ENCODE measurements at places on chromosomes 1 and 21. TPM values are rescaled to one million over a fixed set of nuclear protein-coding genes. Genes with fewer than 3 reads are reported as not detected.

The CNN3 gene
- total RNA-seq: 1.6 TPM

The S100A2 gene
- 1.2 TPM for total RNA-seq

The SH2D1B gene
- total RNA-seq: not detected

The CTBS gene
- 28.1 TPM for total RNA-seq

The PCAT6 gene
- total RNA-seq: 2.7 TPM

The PPIH gene
- total RNA-seq: 71.4 TPM

DNA sequence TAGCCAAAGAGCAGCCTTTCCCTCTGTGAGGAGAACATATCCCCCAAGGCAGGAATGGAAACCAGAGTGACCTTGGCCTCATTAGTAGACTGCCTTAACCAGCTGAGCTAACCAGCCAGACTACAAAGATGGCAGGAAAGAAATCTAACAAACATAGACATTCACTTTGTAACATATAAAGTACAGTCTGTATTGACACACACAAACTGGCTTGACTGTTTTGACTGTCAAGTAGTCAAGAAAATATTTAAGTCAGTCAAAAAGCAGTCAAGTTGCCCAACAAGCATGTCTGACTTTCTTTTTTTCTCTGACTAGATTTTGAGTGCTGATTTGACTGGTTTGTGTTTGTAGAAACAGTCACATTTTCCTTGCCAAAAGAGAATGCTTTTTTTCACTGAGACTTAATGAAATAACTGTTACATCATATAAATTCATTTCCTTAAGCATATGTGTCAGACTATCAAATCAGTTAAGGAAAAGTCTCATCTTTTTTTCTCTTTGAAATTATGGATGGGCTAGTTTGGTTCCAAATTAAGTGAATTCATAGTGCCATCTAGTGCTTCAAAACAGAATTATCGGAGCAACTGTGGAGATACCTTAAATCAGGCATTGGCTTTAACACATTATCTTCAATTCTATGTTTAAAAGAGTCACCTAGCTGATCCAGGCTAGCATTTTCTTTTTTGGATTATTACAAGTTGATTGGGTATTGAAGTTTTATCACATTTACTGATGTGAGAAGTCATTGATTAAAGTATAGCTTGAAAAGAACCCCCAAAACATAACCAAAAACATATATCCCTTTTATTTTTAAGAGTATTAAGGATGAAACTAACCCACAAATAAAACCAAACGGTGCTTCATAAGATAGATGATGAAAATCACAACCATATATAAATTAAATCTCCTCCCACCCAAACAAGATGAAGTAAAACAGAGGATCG is 75.0 kb downstream of the ATP6V1G3 start:
- no peak overlapping the region for H3K27ac ChIP-seq
- H3K27me3 ChIP-seq: no peaks in the 10 kb centered on the region
- no peak for DNase-seq
- no peak overlapping the region for H3K4me3 ChIP-seq
- H3K4me1 ChIP-seq: peaks cover 19% of the 10 kb centered on the region

DNA sequence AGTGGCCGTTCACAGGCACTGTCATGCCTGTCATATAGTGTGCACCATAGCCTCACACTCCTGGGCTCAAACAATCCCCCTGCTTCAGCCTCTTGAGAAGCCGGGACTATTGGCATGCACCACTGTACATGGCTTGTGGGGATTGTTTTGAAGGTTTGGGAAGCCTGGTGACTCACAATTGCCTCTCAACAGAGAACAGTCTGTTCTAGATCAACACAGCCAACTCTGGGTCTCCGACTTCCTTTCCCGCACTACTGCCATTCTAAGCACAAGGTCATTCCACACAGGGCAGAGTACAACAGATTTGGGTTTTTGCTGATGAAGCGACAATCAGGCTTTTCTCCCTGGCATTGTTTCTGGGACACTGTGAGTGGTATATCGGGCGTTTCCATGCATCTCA is 15.5 kb upstream of the AHCTF1 start:
- no peak overlapping the region for H3K4me3 ChIP-seq
- no peaks in the 10 kb centered on the region for H3K27me3 ChIP-seq
- H3K4me1 ChIP-seq: no peaks in the 10 kb centered on the region
- no peak overlapping the region for H3K27ac ChIP-seq
- no peak for DNase-seq

DNA sequence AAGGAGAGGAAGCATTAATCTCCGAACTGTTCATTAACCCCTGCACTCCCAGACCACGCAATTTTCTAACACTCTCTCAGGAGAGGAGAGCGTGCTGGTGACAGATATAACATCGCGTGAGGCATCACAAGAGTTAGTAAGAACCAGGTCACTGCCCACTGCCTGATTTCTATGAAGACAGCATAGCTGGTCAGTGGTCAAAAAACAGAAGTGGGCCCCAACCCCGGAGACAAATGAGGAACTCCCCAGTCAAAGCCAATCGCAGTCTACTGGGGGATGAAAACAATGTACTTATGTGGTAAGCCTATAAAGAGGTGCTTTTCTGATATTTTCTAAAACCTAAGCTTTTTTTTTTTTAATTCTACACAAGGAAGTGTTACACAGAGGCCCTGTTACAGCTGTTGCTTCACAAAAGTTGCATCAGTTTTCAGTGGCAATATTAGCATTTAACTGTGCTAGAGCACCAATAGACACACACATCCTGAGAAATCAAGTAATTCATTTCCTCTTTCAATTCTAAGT is 231.8 kb upstream of the IRF2BP2 start:
- DNase-seq: no peak
- H3K27ac ChIP-seq: peak overlapping the region; percentile 55
- no peaks in the 10 kb centered on the region for H3K36me3 ChIP-seq
- peaks cover 4% of the 10 kb centered on the region for H3K27me3 ChIP-seq
- no peak overlapping the region for H3K4me3 ChIP-seq

DNA sequence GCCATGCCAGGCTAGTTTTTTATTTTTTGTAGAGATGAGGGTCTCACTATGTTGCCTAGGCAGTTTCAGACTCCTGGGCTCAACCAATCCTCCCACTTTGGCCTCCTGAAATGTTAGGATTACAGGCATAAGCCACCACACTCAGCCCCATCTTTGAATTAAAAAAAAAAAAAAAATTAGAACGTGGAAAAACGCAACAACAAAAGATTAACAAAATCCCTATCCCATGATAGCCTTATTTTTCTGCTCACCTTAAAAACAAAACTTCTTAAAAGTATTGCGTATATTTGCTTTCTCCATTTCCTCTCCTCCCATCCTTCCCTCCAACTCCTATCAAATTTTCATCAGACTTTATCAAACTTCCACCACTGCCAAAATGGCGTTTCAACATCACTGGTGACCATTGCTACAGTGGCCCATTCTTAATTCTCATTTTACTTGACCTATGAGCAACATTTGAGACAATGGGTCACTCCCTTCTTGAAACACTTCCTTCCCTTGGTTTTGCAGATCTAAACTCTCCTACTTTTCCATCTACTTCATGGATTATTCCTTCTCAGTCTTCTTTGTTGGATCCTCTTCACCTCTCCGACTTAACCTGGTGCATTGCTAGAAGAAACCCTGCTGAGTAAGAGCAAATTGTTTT is 579 bp upstream of the ZNF684 start:
- H3K4me1 ChIP-seq: peaks cover 25% of the 10 kb centered on the region
- peaks cover 36% of the 10 kb centered on the region for H3K36me3 ChIP-seq
- no peak for DNase-seq

DNA sequence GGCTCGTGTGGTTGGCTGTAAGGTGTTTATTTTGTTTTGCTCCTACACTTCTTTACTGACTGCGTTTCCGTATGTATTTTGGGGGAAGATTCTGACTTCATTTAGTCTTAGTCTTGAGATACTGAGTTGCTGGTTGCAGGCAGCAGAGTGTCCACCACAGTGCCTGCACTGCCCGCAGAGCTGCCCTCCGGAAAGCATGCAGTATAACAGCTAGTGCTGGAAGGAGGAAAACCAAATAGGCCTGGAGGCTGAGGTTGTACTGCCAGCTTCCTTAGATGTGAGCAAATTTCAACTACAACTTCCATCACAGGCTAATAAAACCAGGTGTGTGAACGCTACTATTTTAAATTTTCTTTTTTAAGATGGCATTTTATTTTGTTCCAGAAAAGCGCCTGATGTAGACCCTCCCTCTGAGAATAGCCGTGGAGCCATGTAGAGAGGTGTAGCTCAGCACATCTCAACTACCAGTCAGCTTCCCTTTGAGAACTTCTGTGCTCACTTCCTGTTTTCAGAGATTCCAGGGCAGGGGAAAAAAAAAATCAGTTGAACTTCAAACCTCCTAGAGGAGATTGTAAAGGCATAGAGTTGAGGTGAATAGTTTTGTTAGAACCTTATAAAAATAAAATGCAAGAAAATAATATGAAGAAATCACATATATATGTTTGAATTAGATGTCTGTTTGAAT is 17.6 kb downstream of the LMO4 start:
- peaks cover 52% of the 10 kb centered on the region for H3K36me3 ChIP-seq
- no peak for DNase-seq
- no peaks in the 10 kb centered on the region for H3K27me3 ChIP-seq
- H3K27ac ChIP-seq: no peak overlapping the region

DNA sequence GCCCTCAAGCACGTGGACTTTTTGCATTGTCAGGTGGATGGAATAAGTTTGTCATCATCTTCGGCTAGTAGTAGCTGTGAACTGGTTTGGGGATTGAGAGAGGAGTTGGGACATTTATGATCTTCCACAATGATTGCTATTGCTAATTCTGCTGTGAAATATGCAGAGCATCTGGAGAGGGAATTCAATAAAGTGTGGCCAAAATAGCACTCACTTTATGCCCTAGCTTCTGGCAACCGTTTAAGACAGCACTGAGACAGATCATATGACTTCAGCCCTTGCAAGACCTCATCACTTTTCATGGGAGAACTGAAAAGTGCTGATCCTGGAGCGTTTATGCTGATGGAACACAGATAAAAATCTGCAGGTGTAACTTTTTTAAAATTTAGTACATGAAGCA is 360.8 kb downstream of the GPATCH2 start:
- H3K4me3 ChIP-seq: no peak overlapping the region
- H3K4me1 ChIP-seq: no peaks in the 10 kb centered on the region
- no peak overlapping the region for H3K27ac ChIP-seq
- no peak for DNase-seq
- H3K36me3 ChIP-seq: no peaks in the 10 kb centered on the region

DNA sequence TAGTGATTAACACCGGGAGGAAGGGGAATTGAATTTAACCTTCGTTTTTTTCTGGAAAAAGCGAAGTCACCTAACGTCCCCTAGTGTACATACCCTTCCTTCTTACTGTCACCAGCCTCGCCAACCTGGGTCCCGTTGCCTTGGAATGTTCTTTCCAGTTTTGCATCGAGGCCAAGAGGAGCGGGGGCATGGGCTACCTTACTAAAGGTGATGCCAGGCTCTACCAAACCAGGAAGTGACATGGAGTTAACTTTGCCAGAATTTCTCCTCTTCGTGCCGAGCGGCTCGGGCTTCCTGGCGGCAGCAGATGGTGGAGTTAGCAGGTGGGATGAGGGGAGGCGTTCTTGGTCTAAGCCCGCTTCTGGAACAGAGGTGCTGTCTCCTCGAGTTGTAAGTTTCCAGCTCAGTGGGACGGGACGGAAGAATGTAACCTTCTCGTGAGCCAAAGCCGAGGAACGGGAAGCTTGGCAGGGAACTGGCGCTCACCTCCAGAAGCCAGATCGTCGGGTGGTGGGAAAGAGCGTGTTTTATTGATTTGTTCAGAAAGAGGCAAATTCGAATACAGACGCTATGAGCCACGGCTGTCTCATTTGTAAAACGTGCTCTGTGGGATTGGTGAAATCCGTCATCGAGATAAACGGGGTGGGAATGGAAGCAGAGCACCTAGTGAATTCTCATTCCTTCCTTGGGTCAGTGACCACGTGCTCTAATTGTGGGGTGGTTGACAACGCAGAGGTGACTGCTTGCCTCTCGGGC is 486 bp downstream of the NIPAL3 start:
- no peaks in the 10 kb centered on the region for H3K27me3 ChIP-seq
- H3K36me3 ChIP-seq: peaks cover 21% of the 10 kb centered on the region
- peak overlapping the region; percentile 77 for H3K27ac ChIP-seq
- peaks cover 64% of the 10 kb centered on the region for H3K4me1 ChIP-seq

GRCh38 chr1:228378090-228378872 is 28.4 kb downstream of the TRIM11 start:
- H3K27me3 ChIP-seq: peaks cover 35% of the 10 kb centered on the region
- H3K36me3 ChIP-seq: no peaks in the 10 kb centered on the region
- peak overlapping the region; percentile 73 for H3K4me3 ChIP-seq
- H3K27ac ChIP-seq: no peak overlapping the region
- peak; percentile 70 for DNase-seq
- H3K4me1 ChIP-seq: peaks cover 9% of the 10 kb centered on the region

DNA sequence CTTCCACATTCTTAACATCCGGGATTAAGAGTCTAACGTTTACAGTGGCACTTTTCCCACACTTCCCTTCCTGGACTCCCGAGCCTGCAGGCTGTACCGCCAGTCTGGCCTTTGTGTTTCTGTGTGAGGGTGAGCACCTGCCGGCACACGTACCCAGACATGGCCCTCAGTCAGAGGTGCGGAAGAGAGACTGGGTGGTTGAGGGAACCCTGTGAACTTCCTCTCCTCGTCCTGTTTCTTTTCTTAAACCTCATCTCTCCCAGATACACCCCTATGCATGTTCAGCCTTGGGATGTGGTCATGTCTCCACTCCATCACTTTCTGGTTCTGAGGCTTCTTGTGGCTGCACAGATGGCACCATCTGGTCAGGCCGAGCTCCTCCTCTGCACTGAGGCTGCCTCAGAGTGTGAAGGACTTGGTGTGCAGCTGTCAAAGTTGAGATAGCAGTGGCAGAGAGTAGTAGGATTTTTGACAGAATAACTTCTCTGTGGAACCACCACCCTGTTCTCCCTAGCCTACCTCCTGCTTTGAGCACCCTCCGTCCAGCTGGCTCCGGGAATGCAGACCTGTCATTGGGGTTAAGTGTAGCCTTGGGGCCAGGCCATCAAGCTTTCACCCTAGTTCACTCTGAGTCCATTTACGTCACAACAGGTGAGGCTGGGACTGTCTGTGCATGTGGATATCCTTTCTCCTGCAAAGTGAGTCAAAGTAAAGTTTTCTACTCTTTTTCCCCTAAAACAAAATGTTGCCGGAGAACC is 31.4 kb downstream of the VASH2 start:
- H3K4me3 ChIP-seq: no peak overlapping the region
- peaks cover 56% of the 10 kb centered on the region for H3K4me1 ChIP-seq
- H3K27ac ChIP-seq: no peak overlapping the region
- H3K27me3 ChIP-seq: no peaks in the 10 kb centered on the region
- peak; percentile 17 for DNase-seq
- H3K36me3 ChIP-seq: no peaks in the 10 kb centered on the region

GRCh38 chr21:33325222-33326067 is 675 bp downstream of the IFNAR1 start:
- no peak overlapping the region for H3K4me3 ChIP-seq
- H3K4me1 ChIP-seq: peaks cover 24% of the 10 kb centered on the region
- no peak overlapping the region for H3K27ac ChIP-seq
- peak; percentile 68 for DNase-seq
- peaks cover 11% of the 10 kb centered on the region for H3K36me3 ChIP-seq
- no peaks in the 10 kb centered on the region for H3K27me3 ChIP-seq

GRCh38 chr1:164602480-164603093 is 43.6 kb downstream of the PBX1 start:
- DNase-seq: no peak
- no peak overlapping the region for H3K27ac ChIP-seq
- H3K27me3 ChIP-seq: no peaks in the 10 kb centered on the region
- no peak overlapping the region for H3K4me3 ChIP-seq
- H3K4me1 ChIP-seq: no peaks in the 10 kb centered on the region
